ENCODE measurements at places on chromosomes 13 and 19.

DNA sequence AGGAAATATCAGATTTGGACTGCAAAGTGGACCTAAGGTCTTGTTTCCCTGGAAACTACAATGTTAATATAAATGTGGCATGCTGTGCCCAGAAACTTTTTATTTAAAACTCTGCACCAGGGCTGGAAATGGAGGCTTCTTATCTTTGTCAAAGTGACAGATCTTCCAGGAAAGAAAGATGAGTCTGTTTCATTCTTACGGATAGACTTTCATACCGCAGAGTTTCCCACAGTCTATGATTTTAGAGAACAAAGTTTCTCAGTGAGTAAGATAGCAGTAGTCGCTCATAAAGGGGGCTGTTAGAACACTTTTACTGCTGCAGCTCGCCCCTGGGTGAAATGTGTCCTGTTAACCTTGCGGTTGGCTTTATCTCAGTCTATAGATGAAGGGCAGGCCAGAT, 6.7 kb downstream of the CLEC11A start:
- DNase-seq: no peak

DNA sequence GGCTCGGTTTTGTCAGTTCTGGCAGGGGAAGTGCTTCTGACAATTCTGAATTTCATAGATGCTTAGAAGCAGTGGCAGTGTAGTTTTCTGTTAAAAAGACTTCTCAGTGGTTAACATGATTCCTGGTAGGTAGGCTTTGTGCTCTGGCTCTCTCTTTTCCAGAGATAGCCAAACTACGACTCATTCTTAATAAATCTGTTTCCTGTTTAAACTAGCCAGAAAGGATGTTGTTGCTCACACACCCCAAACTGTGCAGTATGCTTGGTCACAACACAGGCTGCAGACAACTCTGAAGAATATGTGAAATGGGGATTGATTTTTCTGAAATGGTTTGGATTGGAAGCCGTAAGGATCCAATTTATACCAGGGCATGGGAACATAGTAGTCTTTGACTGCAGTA, 711.5 kb downstream of the PCDH17 start:
- no peak for DNase-seq

GRCh38 chr19:49588365-49589122, 2.4 kb upstream of the PRR12 start:
- DNase-seq: no peak

DNA sequence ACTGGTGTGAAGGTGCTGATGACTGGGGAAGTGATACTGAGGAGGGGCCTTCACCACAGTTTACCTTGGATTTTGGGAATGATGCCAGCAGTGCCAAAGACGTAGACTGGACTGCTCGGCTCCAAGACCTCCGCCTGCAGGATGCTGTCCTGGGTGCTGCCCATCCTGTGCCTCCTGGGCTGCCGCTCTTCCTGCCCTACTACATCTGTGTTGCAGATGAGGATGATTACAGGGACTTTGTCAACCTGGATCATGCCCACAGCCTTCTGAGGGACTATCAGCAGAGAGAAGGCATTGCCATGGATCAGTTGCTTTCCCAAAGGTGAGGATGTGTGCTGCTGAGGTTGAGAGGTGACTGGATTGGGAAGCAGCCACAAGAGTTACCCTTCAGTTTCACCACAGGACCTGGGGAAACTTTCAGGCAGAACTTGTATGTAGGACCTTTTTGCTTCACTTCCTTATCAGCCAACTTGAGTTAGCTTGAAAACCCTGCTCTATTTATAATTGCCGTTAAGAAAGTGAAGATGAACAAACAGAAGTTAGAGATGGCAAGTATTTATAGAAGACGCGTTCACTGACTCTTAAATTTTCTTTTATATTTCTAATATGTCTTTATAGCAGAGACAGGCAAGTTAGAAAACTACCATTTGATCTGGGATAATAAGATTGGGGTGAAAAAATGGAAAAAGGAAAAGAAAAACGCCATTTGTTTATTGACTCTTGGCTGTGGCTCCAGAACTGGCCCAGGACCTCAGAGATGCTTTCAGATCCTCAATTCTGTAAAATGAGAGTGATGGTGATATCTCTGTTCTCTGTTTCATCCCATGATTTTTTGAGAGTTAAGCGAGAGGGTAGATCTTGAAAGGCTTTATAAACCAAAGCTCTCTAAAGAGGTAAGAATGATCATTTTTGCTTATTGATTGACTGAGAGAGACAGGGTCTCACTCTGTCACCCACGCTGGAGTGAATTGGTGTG, 5.3 kb downstream of the PDCD2L start:
- no peak for DNase-seq

DNA sequence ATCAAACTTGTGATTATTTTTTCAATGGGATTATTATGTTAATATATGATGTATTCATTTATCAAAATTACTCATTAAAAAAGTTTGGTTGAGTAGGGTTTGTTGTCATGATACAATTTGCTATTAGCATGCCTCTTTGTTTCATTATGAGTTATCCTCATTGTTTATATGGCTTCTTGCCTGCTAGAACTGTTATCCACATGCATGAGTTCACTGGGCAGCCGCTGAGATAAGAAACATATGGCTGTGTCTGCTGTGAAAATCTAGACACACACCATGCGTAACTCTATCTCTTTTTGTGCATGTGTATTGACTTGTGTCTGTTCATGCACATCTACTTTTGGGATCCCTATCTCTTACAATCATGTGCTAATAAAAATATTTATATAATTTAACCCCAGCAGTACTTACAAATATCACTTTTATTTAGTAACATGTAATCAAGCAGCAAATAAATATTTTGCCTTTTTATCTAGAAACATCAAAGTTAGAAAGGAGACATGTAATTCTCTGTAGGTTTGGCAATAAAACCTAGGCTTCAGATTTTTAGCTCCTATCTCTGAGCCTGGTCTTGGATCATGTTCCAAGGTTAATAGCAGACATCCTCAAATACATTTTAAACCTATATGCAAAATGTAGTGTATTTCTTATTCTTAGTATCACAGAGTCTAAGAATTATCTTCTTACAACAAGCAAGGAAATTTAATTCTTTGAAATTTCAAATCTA, 11.2 kb upstream of the KLF12 start:
- no peak for DNase-seq

DNA sequence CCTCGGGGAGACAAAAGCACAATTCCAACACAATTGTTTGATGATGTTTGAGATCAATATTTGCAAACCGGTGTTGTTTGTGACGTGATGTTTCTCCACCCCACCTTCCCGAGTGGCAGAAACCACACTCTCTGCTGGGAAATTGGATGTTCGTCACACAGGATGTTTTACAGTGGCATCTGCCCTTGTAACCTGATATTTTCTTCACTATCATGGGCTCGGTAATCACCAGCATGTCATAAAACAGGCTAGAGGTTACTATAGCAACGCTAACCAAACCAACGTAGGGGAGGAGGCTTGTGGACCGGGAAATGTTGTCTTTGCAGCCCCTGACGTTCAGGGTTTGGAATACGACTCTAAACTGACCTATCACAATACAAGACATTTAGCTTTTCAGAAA, 454.5 kb downstream of the IRS2 start:
- peak; percentile 86 for DNase-seq

Data from NCI-H510A treated with DMSO at 0.1 percent for 48 hours (cell line).